ENCODE measurements at places on chromosomes 1 and 21.

DNA sequence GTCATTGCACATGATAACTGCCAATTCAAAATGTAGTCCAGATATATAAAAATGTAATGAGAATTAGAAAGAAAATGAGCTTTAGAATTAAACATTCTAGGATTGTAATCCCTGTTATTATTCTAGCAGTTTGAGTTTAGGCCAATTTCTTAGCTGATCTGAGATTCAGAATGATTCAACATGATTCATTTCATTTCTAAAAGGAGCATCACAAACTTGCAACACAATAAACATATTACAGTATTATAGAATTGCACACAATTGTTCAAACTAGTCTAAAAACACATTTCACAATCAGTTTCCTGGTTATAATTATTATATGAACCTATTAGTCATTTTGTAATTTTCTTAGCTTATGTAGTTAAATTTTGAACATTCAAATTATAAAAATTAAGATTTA lies 43.3 kb upstream of the TSHB start:
- no peak for DNase-seq

- no peak for DNase-seq
These were observed 3.6 kb downstream of the BEST4 start for GRCh38 chr1:44784094-44785028.

- DNase-seq = no peak
These were observed 305.3 kb downstream of the KCNT2 start for GRCh38 chr1:196302981-196303380.

DNA sequence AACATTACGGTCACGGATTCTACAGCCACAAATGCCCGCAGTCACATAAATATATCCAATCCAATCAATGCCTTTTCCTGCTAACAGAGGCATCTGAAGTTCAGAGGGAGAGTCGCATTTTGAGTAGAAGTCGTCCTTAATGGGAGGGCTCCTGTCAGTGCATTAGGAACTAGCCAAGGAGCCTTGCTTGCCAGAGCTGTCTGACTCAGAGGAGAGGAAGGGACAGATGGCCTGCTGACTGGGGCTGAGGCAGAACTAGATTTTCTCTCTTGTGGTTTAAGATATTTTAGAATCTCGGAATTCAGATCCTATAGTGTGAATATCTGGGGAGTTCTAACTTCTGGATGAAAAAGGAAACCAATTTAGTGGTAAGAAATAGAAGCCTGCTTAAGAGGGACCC lies 10.6 kb downstream of the XKR8 start:
- DNase-seq = no peak

DNA sequence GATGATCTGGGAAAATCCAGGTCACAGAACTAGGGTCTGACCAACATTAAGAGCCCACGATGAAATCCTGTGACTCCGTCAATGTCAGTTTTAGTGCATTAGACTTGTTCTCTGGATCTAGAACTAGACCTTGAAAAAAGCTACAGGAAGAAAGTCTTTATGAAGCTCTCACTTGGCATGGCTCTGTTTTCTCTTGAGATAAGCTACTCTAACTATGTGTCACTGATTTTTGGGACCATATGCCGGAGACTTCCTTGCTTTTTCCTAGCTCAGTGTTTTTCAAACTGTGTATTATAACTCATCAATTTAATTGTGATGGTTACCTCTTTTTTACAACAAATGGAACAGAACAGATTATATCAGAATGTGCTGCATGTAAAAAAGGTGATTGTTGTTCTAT lies 379.7 kb upstream of the DAB1 start:
- no peak for DNase-seq

DNA sequence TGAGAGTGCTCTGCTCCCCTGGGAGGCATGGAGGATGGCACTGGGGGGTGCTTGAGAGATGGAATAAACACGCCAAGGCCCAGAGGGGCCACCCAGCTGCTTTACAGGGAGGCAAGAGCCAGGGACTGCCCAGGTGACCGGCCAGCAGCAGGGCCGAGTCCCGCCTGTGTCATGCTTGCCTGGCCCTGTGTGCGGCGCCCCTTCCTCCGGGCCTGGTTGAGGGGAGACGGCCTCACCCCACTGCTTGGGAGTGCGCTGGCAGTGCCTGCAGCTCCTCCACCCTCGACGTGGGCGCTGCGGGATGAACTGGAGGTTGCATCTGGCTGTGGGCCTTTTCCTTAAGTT lies 33.1 kb upstream of the COL6A2 start:
- no peak for DNase-seq

DNA sequence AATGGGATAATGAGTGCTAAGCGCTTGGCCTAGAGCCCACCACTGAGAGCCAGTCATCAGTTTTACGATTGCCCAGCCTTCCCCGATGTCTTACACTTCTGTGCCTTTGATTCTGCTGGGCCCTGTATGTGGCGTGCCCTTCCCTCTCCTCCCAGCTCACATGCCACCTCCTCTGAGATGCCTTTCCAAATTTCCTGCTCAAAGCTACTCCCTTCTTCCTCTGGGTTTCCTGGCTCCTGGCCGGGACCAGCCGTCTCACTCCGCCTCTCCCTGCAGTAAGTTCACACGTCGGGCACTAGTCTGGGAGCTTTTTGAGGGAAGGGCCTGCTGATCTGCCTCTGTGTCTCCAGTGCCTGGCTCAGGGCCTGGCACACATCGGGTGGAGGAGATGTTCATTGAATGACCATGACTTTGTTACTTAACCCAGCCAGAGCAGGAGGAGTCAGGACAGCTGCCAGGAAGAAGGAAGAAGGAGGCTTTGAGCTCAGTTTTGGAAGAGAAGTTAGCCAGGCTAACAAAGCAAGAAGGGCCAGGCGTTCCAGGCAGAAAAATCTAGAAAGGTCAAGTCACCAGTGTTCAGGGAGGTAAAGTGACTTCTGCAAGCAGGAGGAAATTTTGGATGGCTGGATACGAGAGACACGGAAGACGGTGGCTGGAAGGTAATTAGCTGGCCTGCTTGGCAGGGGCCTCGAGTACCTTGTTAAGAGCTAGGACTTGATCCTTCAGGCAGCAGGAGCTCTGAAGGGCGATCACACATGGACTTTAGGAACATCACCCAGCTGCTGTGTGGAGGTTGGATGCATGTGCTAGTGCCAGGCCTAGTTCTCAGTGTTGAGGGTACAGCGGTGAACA lies 63.6 kb downstream of the EPHB2 start:
- DNase-seq = no peak

- no peak for DNase-seq
These were observed 10.1 kb downstream of the PTGFRN start for GRCh38 chr1:116919802-116920201.

GRCh38 chr1:230260831-230261230 lies 165.3 kb downstream of the PGBD5 start:
- no peak for DNase-seq

- no peak for DNase-seq
These were observed 153.3 kb upstream of the LYPLAL1 start for GRCh38 chr1:219020386-219020785.

DNA sequence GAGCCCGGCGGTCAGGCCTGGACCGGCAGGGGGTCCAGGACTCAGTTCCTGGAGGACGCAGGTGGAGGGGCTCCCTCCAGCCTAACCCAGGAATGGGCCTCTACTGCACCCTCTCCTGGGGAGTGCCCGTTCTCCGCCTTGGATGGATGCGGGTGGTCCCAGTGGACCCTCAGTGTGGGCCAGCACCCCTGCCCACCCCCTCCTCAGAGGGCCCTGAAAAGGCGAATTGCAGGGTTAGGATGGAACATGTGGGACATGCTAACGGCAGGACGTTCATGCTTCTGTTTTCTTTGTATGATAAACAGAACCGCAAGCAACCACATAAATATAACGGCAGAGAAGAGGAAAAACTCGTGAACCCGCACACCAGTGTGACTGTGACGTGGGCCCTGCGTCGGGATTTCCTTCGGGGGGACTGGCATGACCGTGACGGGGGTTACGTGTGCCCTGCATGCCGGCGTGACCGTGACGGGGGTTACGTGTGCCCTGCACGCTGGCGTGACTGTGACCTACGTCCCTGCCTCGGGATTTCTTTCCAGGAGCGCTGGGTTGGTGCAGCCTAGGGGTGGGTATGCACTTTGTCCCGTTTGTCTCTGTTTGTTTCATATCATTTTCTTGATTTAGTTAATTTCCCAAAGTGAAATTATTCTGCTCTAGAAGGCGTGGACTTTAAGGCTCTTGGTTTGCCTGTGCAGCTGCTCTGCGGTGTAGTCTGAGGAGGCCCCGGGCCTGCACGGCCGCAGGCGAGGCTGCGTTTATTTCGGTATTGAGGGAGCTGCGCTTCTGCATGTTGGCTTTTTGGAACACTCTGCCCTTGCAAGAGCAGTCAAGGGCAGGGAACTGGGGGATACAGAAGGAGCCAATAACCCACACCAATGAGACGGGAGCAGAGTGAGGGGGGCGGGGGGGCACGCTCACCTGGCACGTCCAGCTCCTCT lies 3.1 kb downstream of the FTCD start:
- DNase-seq = no peak

DNA sequence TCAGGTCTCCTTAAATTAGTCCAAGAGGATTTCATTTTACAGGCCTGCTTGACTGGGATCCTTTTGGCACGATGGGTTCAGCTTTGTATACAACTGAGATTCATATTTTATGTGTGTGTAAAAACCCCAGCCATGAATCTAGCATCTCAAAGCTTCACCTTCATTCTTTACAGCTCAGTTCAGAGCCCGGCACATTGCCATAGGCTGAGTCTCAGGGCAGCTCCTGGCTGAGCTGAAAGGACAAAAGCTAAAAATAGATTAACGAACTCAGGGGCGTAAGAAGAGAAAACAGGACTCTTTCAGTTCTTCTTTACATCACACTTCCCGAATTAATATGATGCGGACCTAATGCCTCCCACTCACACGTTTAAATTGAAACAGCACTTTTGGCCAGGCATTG lies 262.8 kb upstream of the PBX1 start:
- DNase-seq = no peak

- DNase-seq = no peak
These were observed 62.1 kb downstream of the BRWD1 start for GRCh38 chr21:39251326-39251725.

GRCh38 chr1:10980841-10981727 lies 31.4 kb upstream of the TARDBP start:
- DNase-seq = no peak

DNA sequence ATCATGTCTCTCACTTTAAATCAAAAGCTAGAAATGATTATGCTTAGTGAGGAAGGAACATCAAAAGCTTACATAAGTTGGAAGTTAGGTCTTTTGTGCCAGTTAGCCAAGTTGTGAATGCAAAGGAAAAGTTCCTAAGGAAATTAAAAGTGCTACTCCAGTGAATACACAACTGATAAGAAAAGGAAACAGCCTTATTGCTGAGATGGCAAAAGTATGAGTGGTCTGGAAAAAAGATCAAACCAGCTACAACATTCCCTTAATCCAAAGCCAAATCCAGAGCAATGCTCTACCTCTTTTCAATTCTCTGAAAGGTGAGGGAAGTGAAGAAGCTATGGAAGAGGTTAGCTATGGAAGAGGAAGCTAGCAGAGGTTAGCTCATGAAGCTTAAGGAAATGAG lies 378.7 kb downstream of the KCNT2 start:
- no peak for DNase-seq

- no peak for DNase-seq
These were observed 26.1 kb upstream of the NMNAT2 start for GRCh38 chr1:183444243-183444642.

GRCh38 chr1:22556391-22557104 lies 6.7 kb upstream of the EPHA8 start:
- DNase-seq = no peak

DNA sequence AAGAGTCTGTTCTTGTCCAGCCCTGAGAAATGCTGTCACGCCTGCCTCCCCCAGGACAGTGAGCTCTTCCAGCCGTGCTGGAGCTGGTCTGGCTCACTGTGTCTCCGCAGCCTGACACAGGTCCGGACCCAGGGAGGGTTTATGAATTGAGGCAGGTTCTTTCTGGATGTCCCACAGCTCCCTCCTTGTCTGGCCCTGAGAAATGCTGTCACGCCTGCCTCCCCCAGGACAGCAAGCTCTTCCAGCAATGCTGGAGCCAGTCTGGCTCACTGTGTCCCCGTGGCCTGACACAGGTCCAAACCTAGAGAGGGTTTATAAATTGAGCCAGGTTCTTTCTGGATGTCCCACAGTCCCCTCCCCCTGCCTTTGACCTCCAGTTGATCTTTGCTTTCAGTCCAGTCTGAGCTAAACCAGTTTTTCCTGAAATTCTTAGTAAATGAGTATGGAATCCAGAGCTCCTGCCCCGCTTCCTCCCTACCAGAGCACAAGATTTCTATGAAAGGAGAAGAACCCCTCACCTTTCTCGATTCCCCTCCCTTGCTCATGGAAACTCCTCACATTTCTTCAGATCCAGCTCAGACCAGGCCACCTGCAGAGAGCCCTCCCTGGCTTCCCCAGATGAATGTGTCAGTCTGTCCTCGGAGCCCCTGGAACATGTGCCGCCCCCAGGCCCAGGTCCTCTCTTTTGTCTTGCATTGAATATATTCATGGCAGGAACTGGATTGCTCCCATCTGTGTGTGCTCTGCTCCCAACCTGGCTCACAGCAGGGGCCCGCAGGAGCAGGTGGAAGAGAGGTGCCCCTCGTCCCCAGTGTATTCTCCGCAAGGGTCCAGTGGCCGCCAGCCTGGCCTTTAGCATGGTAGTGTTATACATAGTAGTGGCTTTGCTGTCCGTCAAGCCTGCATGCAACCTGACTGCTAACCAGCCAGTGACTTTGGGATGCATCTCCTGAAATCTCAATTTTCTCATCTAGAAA lies 116.3 kb downstream of the EPHB2 start:
- no peak for DNase-seq

GRCh38 chr1:41670217-41670957 lies 185.9 kb upstream of the EDN2 start:
- no peak for DNase-seq

GRCh38 chr21:26177187-26177586 lies 6.6 kb upstream of the APP start:
- DNase-seq = no peak

- DNase-seq = no peak
These were observed 52.2 kb downstream of the FGGY start for GRCh38 chr1:59349101-59349500.

DNA sequence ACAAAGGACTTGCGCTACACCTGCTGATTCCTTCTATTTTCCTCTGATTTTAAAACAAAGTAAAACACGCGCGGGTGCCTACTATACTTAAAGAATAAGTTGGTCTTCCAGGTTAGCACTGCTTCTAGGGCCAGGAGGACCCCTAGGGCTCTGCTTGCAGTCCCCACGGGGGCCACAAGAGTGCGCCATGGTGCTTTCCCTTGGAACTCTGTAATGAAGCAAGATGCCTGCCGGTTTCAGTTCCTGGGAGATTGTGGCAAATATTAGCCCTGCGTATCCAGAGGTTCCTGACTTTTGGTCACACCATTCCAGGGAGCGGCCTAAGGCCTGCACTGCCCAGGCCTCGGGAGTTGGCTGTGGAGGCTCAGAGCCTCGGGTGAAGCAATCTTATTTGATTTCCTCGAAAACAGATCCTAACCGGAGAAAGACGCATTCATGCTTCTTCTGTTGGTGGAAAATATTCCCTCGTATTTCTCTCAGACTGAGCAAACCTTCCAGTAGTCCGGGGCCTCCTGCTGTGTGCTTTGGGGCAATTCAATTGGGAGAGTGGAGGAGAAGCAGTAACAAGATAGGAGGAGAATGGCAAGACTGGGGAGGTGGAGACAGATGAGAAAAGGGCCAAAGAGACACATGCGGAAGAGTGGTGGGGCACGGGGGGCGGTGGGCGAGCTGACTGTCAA lies 25.3 kb downstream of the ADAM30 start:
- peak; percentile 16 for DNase-seq
